ENCODE measurements at places on chromosomes 16 and 17.

GRCh38 chr16:50496990-50497389, 51.2 kb upstream of the NKD1 start:
- H3K27ac ChIP-seq = no peak overlapping the region
- no peaks in the 10 kb centered on the region for H3K36me3 ChIP-seq
- no peaks in the 10 kb centered on the region for H3K27me3 ChIP-seq

- H3K27me3 ChIP-seq = peaks cover 6% of the 10 kb centered on the region
- H3K4me3 ChIP-seq = no peak within 1 kb of the TSS
- peaks cover 9% of the 10 kb centered on the region for H3K4me1 ChIP-seq
- H3K36me3 ChIP-seq = no peaks in the 10 kb centered on the region
These were observed at the start of gene TNFRSF13B for GRCh38 chr17:16971458-16972338. Gene TNFRSF13B, minus strand, starts transcription at chr17:16972118. Its CDS starts 43 bp downstream, at chr17:16972075.

DNA sequence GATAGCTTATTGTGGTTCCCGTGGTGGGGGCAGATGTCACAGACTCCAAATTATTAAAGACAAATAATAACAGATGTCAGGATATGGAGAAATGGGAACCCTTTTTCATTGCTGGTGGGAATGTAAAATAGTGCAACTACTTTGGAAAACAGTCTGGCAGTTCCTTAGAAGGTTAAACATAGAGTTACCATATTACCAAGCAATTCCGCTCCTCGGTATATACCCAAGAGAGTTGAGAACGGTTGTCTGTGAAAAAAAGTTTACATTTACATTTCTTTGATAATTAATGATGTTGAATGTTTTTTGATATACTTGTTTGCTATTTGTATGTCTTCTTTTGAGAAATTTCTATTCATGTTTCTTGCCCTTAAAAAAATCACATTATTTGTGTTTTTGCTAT, 41.2 kb downstream of the OR1D5 start:
- no peak overlapping the region for H3K27ac ChIP-seq
- DNase-seq = no peak
- H3K4me3 ChIP-seq = no peak overlapping the region
- H3K4me1 ChIP-seq = no peaks in the 10 kb centered on the region

- peaks cover 95% of the 10 kb centered on the region for H3K4me1 ChIP-seq
- H3K27me3 ChIP-seq = no peaks in the 10 kb centered on the region
- peak overlapping the region; percentile 23 for H3K4me3 ChIP-seq
- H3K36me3 ChIP-seq = peaks cover 48% of the 10 kb centered on the region
- no peak for DNase-seq
- peak overlapping the region; percentile 93 for H3K27ac ChIP-seq
These were observed 155.4 kb downstream of the CLEC16A start for GRCh38 chr16:11099672-11100205.

Data from activated CD8-positive, alpha-beta T cell treated with anti-CD3 and anti-CD28 coated beads, Interleukin-2, amount 10 ng/mL, durations not matched to agents 7 days and 5 days (primary cell).